ENCODE measurements at places on chromosomes 12 and 14. TPM values are rescaled to one million over a fixed set of nuclear protein-coding genes. Genes with fewer than 3 reads are reported as not detected.

GRCh38 chr12:116171549-116171948 lies 105.9 kb downstream of the MED13L start:
- DNase-seq = no peak

GRCh38 chr12:20423557-20423956 lies 55.2 kb downstream of the PDE3A start:
- no peak for DNase-seq

- DNase-seq = no peak
Measured at GRCh38 chr14:29085546-29085945, 319.0 kb downstream of the FOXG1 start.

GRCh38 chr14:33475623-33476022 lies 475.3 kb downstream of the EGLN3 start:
- peak; percentile 37 for DNase-seq

- DNase-seq = no peak
Measured at GRCh38 chr14:101950516-101951215, 13.7 kb upstream of the DYNC1H1 start.

DNA sequence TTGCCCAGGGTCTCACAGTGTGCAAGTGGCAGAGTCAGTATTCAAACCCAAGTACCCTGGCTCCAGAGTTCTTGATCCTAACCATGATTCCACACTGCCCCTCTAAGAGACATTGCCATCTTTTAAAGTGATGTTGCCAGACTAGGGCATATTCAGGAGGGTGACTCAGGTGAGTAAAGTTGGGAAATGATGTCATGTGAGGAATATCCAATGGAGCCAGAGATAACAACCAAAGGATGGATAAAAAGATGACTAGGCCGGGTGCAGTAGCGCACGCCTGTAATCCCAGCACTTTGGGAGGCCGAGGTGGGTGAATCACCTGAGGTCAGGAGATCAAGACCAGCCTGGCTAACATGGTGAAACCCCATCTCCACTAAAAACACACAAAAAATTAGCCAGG lies 85.6 kb downstream of the SMOC1 start:
- DNase-seq = no peak

- peak; percentile 64 for DNase-seq
Measured at GRCh38 chr12:112122823-112123690, 2.3 kb upstream of the TRAFD1 start.

GRCh38 chr14:103472939-103473338 lies 49.7 kb downstream of the CKB start:
- no peak for DNase-seq

GRCh38 chr14:34426313-34427295 lies 35.4 kb downstream of the SPTSSA start:
- no peak for DNase-seq

DNA sequence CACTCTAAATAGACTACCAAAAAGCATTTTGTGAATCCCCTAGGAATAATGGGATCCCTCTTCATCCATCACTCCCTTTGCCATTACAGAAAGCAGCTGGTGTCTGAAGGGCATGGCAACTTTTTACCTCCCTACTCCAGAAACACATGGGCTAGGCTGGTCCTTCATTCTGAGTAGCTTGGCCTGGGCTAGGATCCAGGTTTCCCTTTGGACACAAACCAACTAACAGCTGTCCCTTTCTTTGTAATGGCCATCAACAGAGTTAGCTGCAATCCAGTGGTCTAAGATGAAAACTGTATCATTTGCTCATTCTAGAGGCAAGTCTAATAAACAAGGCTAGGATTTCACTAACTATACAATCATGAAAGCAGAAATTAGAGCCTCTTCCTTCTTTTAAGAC lies 7.4 kb downstream of the GRIN2B start:
- DNase-seq = no peak

GRCh38 chr12:33703221-33703620 lies 263.6 kb upstream of the SYT10 start:
- DNase-seq = no peak

DNA sequence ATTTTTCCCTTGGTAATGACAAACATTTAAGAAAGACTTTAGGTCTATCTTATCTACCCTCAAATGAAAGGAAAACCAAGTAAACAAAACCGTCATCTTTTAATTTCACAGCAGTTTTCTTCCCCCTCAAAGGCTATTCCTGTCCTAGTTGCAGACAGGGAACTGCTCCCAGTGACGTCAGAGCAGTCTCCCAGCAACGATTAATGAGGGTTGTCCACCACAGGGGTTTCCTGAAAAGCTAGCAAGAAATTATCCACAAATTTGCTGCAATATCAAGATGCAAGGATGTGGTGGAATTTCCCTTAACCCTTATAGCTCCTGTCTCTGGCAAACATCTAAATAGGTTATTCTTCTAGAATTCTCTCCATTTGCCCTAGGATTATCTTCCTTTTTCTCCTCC lies 89.1 kb upstream of the STAC3 start:
- no peak for DNase-seq

DNA sequence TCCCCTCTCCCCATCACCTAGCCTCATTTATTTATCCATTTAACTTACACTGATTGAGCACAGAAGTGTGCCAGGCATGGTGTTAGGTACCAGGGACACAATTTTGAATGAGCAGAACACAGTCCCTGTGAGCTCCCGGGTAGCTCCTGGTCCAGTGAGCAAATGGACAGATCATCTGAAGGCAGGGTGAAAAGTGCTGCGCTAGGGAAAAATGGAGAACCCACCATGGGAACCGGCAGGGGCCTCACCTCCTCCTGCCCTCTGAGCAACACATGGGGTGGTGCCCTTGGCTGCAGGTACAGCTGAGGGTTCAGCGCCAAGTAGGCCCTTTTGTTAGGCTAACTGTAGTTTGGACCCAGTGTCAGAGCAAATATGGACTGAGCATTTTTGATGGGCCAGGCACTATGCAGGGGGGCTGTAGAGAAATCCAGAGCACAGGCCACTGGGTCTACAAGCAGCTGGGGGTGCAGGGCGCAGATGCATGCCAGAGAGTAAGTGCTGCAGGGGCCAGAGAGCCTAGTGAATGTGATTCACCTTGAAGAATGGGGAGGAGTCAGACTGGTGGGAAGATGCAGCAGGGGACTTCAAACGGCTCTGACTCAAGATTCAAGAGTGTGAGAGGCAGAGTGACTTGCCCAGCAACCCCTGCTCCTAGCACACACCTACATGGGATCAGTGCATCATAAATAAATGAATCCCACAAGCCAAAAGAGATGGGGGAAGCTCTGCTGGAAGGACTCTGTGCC lies 28.2 kb downstream of the LTBP2 start:
- DNase-seq = peak; percentile 45

- peak; percentile 53 for DNase-seq
Measured at GRCh38 chr12:55930771-55931316, at the start of gene DGKA. Gene DGKA, plus strand, starts transcription at chr12:55931162. Its CDS starts 5,342 bp downstream, at chr12:55936504.

DNA sequence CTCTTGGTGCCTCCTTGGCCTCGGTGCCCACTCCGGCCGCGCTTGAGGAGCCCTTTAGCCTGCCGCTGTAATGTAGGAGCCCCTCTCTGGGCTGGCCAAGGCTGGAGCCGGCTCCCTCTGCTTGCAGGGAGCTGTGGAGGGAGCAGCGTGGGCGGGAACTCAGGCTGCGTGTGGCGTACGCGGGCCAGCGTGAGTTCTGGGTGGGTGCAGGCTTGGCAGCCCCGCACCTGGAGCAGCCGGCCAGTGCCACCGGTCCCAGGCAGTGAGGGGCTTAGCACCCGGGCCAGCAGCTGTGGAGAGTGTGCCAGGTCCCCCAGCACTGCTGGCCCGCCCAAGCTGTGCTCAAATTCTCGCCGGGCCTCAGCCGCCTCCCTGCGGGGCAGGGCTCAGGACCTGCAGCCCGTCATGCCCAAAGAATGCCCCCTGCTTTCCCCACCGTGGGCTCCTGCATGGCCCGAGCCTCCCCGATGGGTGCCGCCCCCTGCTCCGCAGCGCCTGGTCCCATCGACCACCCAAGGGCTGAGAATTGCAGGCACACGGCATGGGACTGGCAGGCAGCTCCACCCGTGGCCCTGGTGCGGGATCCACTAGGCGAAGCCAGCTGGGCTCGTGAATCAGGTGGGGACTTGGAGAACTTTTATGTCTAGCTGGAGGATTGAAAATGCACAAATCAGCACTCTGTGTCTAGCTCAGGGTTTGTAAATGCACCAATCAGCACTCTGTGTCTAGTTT lies 129.2 kb downstream of the PAWR start:
- no peak for DNase-seq

- DNase-seq = no peak
Measured at GRCh38 chr14:96176811-96177211, 27.8 kb upstream of the BDKRB2 start.

DNA sequence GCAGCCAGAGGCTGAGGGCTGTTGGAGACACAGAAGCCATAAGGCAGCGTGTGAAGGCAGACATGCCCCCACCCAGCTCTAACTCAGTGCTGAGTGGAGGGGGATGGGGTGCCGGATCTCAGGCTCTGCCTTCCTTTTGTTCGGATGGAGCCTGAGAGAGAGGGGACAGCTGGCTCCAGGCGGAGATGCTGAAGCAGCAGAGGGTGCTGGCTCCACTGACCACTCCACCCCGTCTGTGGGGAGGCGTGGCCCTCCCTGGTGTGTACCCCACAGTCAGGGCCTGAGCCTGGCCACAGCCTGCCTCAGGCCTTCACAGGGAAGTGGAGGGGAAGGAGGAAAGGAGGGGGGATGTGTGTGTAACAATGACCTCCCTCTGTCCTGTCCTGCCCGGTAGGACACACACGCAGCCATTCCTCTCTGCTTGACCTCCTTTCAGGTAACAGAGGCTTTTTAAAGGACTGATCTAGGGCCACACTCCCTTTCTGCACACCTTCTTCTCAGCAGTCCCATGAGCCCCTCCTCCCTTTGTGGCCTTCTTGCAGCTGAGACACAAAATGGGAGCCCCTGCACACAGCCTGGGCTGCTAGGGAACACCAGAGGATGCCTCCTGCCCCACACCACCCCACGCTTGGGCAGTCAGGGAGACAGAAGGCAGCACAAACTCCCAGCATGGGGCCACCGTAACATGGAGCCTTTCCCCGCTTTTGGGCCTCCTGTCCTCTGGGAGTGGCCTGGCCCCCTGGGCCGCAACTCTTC lies 9.6 kb upstream of the ENDOU start:
- DNase-seq = peak; percentile 40

- DNase-seq = no peak
Measured at GRCh38 chr14:59067127-59067894, 121.2 kb upstream of the DAAM1 start.

DNA sequence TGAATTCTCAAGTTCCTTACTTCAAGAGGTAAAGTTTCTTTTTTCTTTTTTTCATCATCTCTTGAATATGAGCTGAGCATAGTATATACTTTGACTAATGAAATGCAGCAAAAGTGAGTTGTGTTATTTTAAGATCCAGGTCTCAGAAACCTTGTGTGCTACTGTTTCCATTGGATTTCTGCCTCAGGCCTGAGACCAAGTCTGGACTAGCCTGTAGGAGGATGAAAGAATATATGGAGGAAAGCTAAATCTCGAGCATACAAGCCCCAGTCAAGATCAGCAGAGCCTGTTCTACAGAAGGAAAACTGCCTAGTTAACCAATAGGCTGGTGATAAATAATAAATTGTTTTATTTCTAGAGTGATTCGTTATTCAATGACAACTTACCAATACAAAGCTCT lies 652.5 kb downstream of the C12orf50 start:
- no peak for DNase-seq

- DNase-seq = no peak
Measured at GRCh38 chr12:2205996-2206395, 153.2 kb downstream of the CACNA1C start.

- DNase-seq = no peak
Measured at GRCh38 chr14:80718940-80719339, 222.6 kb downstream of the CEP128 start.

DNA sequence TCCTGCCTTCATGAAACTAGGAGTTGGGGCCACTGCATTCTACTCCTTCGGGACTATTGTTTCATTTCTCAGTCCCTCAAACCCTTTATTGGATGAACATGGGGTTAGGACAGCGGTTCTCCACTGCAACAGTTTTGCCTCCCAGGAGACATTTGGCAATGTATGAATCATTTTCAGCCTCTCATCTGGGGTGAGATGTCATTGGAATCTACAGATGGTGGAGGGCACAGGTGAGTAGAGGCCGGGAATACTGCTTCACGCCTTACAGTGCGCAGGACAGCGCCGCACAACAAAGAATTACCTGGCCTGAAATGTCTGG lies 649 bp upstream of the GNPNAT1 start:
- no peak for DNase-seq

DNA sequence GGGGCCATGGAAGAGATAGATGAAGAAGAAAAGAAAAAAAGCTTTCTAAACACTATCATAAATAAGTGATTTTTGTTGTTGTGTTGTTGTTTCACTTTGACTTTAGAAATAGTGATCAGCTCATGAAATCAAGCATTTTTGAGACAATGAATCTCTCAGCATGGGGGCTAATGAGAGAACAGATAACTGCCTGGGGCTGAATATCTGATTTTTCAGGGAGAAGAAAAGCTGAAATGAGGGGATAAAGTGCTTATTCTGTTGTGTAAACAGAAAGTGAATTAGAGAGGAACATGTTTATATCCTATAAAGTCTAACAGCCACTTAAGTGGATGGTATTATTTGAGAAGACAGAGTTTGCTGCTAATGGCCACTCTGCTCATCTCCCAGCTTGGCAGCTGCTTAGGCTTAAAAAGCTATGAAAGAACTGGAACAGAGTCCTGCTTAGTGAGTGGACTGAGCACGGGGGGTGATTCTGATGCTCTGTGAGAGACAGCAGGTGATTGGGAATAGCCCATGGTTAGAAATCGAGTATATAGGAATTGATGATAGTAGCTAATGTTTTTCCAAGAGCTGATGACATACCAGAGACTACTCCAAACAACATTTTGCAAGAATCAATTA lies 646.1 kb upstream of the TMEM132C start:
- DNase-seq = no peak

DNA sequence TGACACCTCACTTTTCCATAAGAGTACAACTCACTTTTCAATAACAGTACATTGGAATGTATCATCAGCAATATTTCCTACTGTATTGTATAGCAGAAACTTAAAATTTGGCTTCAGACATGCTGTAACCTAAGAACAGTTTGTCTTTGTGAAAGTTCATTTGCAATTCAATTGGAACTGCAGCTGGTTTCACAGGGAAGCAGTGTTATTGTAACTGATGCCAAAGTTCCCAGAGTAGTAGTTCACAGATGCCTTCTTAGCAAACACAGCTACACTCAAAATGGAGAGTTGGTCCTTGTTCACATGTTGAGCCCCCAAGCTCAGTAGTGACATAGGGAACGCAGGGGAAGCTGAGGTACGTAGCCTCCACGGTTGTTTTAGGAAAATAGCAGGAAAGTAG lies 23.3 kb downstream of the PPP1R36 start:
- no peak for DNase-seq

Gene TESPA1
- total RNA-seq = not detected

Gene SOCS4
- total RNA-seq = 4.7 TPM

Gene LYSET
- total RNA-seq = 22.2 TPM

Gene TAS2R9
- not detected for total RNA-seq

Gene TNS2
- total RNA-seq = 5.1 TPM

Gene NABP2
- total RNA-seq = 187 TPM
